CD8-positive, alpha-beta T cell (primary cell): ENCODE measurements at places on chromosomes 2 and 18.

DNA sequence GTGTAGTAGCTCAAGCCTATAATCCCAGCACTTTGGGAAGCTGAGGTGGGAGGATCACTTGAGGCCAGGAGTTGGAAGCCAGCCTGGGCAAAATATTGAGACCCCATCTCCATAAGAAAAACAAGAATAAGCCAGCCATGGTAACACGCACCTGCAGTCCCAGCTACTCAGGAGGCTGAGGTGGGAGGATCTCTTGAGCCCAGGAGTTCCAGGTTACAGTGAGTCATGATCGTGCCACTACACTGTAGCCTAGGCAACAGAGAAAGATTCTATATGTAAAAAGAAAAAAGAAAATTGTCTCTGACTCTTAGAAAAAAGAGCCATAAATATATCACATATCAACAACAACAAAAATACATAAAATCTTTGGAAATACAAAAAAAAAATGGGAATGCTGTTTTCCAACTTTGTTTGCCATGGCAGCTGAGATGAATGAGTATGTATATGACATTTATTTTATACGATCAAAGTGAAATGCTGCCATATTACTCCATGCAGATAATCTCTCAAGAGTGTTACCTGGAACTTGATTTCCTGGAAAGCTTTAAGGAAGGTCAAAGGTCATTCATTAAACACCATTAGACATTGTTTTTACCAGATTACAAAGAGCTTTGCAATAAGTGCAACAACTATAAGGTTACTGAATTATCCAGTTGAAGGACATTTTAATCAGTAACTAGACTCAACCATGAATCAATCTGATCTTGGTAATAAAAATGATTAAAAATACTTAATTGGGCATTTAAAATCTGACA, 19.7 kb upstream of the DAPL1 start:
- DNase-seq = no peak

DNA sequence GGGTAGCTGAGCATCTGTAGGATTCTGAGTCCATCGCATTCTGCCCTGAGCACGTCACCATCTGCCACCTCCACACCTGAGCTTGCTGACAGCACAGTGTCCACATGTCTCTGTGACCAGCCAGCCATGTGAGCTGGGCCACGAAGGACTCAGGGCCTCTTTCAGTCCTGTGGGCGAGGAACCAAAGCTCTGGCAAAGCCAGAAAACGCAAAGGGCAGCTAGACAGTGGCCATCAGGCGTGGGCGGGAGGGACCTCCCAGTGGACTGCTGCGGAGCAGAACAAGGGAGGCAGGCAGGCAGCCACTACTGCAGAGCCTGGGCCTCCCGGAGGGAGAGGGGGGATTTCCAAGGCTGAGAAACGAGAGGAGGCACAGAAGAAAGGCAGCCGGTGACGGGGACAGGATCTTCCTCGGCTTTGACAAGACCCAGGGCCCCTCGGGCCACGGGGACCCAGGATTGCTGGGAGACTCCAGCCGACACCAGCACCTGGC, 274.6 kb upstream of the SALL3 start:
- no peak for DNase-seq

DNA sequence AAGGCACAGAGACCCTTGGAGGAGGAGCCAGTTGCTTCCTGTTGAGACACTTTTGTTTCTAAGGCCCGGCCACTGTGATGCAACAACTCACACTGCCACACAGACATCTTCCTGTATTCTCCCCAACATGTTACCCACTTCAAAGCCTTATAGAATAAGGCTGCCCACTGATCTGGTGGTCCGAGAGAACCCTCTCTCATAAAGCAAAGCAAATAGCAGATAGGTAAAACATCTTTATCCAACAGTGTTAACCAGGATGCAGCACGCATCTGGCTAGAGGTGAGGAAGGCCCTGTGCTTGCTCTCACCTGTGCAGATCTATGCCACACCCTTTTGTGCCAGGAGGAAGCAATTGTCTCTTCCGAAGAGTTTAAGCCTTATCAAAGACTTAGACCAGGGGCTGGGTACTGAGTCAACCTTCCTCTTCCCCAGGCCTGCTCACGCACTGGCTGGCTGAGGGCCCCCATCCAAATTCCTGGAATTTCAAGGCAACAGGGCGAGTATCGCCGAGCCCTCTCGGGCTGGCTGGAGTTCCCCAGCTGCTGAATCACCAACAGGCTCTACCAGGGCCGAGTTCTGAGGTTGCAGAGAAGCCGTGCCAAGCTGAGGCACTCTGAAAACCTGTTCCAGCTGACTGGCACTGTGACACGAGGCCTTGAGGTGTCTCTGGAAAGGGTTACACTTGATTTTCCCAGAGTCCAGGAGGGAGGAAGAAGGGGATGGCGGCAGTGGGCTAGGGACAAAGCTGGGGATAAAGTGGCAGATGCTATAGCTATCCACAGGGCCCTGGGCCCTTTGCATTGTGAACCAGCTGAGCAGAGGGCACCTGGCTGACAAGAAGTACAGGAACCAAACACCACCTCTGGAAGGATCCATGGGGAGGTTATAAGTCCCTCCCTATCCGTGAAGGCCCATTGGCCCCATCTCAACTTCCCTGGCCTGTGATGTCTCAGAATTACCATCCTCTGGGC, 29.3 kb downstream of the TGFA start:
- DNase-seq = peak; percentile 17

DNA sequence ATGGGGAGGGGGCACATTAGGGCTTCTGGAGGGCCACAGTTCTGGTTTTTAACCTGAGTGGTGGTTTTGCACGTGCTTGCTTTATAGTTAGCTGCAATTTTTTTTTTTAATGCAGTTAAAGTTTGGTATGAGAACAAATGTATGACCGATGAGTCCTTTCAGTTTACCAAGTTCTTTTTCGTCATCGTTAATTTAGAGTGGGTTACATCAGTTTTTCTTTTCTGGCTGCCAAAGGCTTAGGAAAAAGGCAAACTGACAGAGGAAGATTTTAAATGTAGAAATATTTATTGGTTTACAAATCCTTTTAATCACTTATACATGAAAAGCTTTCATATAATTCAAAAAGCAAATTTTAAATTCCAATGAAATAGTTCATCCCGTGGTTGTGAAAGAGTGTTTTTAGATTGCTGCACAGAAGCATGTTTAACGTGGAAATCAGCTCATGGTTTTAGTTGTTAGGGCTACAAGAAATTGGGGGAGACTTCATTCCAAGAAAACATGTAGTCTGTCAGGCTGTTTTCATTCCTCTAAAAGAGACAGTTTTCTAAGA, 82.9 kb downstream of the MSH2 start:
- no peak for DNase-seq

DNA sequence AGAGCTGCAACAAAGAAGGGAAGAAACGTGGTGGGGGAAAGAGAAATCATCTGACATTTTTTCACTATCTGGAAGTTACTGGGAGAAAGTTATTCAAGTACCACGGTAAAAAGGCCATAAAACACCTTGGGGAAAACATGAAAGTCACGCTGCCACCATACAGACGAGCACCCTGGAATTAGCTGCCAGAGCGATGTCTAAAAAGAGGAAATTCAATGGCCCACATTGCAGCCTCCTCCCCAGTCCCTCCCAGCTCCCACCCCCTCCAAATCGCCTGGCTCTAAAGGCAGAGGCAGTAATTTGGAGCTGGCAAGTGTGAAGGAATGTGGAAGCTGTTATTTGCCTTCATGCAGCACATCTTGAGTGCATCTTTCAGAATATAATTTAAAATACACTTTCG, 192.0 kb downstream of the ALK start:
- no peak for DNase-seq

DNA sequence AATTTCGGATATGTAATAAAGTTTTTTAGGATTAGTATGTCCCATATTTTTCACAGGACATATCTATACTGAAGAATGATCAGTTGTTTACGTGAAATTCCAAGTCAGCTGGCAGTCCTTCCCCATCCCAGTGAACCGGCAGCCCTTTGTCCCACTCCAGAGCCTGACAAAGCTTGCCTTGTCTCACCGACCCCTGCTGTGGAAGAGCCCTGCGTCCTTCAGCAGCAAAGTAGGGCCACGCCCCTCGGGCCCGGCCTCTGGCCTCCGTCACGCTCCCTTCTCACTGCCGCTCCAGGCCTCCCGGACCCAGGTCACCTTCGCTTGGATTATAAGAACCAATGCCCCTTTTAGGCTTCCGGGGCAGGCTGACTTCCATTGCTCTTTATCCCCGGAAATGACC, 89.8 kb upstream of the TGIF1 start:
- DNase-seq = no peak

- no peak for DNase-seq
These were observed 479.7 kb downstream of the PARD3B start for GRCh38 chr2:205024822-205025518.

GRCh38 chr2:176443946-176444345, 174.7 kb downstream of the MTX2 start:
- no peak for DNase-seq

GRCh38 chr2:64359892-64360657, 93.9 kb upstream of the LGALSL start:
- no peak for DNase-seq

DNA sequence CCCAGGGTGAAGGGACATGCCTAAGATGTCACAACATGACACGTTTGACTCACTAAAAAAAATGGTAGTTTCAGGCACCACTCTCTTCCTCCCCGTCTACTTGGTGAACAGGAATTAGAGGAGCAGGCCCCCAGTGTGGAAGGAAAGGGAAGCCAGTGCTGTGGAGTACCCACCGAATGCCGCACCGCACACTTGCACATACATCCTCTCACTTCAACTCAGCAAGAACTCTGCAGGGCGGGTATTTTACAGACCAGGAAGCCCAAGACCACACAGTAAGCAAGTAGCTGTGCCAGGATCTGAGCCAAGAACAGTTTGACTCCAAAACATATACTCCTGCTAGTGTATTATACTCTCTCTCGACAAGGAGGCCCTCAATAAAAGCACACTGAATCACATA, 69.8 kb downstream of the BCL2 start:
- DNase-seq = peak; percentile 23

GRCh38 chr18:9488538-9488937, 13.2 kb downstream of the RALBP1 start:
- no peak for DNase-seq

- no peak for DNase-seq
These were observed 24.4 kb upstream of the CHMP1B start for GRCh38 chr18:11826836-11827235.

GRCh38 chr2:23988371-23988770, 21.5 kb upstream of the MFSD2B start:
- DNase-seq = peak; percentile 30

DNA sequence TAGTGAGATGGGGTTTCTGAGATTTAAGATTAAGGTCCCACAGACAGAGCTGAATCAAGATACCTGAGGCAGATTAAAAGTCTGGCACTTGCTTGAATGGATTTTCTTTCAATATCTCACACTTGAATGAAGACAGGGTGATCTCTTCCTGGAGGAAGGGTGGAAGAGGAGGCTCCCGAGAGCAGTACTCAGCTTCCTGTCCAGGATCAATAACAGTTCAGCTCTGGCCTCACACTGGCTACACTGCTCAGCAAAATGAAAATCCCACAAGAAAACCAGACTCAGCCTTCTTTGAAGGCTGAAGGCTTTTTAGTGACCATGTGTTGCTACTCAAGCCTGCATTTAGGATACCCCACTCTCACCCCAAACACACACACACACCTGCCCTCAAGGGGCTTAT, 11.1 kb downstream of the ARHGEF33 start:
- DNase-seq = no peak

DNA sequence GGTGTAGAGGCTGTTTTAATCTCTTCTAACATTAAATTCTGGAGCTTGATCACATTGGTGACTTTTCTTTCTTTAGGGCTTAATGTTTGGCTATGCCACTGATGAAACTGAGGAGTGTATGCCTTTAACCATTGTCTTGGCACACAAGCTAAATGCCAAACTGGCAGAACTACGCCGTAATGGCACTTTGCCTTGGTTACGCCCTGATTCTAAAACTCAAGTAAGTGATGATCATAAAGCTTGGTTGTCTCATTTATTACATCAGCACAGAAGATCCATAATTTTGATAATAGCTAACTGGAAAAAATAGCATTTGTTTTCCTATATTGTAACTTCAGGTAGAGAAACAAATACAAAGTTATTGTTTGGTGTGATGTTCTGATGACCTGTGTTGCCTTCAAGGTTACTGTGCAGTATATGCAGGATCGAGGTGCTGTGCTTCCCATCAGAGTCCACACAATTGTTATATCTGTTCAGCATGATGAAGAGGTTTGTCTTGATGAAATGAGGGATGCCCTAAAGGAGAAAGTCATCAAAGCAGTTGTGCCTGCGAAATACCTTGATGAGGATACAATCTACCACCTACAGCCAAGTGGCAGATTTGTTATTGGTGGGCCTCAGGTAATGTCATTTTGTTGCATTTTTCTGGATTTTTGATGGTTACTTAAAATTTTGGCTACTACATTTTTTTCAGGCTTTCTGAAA, 2.9 kb downstream of the MAT2A start:
- no peak for DNase-seq

- DNase-seq = no peak
These were observed 324.0 kb upstream of the ACVR2A start for GRCh38 chr2:147520817-147521216.

- DNase-seq = no peak
These were observed 31.6 kb downstream of the RNF144A start for GRCh38 chr2:6948677-6949351.

DNA sequence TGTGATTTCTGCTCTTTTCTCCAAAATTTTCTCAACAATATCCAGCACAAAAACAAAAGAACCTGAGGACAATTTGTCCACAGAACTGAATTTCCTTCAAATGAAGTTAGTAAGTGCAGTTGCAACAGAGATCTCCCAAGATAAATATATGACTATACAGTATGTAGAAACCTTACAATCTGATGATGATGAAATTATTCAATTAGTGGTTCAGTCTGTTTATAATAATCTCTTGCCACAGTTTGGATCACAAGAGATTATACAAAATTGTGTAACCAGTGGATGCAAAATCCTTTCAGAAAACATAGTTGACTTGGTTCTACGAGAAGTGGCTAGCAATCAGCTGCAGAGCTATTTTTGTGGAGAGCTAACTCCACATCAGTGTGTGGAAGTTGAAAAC, 68.7 kb downstream of the FSIP2 start:
- DNase-seq = no peak

- DNase-seq = peak; percentile 33
These were observed 472 bp downstream of the SLC20A1 start for GRCh38 chr2:112646102-112646719.

- DNase-seq = no peak
These were observed 587.2 kb upstream of the PKDCC start for GRCh38 chr2:41460661-41461060.

- DNase-seq = no peak
These were observed 12.4 kb downstream of the RALB start for GRCh38 chr2:120265006-120265405.

- DNase-seq = no peak
These were observed 451.9 kb downstream of the ARHGAP15 start for GRCh38 chr2:143581134-143581533.

GRCh38 chr2:186648130-186648529, 45.7 kb upstream of the FAM171B start:
- DNase-seq = no peak

DNA sequence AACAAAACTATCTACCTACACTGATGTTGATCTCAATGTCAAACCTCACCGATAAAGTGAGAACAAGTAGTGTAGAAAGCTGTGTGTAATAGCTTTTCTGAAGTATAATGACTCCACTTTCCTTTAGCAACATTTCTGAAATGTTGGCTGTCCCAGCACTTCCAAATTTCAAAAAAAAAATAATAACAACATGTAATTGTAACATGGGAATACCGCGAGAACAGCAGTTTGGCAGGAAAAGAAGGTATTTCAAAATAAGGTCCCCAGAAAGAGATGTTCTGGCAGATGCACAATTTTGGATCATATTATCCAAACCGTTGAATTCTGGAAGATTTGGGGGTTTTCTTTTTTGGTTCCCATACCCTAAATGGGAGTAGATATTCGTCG, 352.0 kb downstream of the ARHGAP15 start:
- no peak for DNase-seq
